Fibroblast of the aortic adventitia (primary cell): ENCODE measurements at places on chromosomes 12 and 14. TPM values are rescaled to one million over a fixed set of nuclear protein-coding genes. Genes with fewer than 3 reads are reported as not detected.

The TMEM121 gene
- total RNA-seq: 4.0 and 6.7 TPM in 2 replicates

The REM2 gene
- total RNA-seq: 0.09 TPM in 1 of 2 replicates, not detected in the other

The LPAR5 gene
- not detected in 2 replicates for total RNA-seq

The CACNA1C gene
- 6.0 and 16.6 TPM in 2 replicates for total RNA-seq

The OVCH1 gene
- total RNA-seq: 0.08 and 0.27 TPM in 2 replicates

The LIN7A gene
- total RNA-seq: 6.6 and 8.9 TPM in 2 replicates

The PTPRB gene
- total RNA-seq: 3.6 and 5.6 TPM in 2 replicates

The TAS2R8 gene
- total RNA-seq: 0.45 TPM in 1 of 2 replicates, not detected in the other

The HHIPL1 gene
- 4.4 and 5.1 TPM in 2 replicates for total RNA-seq

The KRT79 gene
- total RNA-seq: not detected in 2 replicates
